ENCODE measurements at places on chromosomes 1 and 21.

GRCh38 chr1:96214982-96215381 is 506.6 kb upstream of the PTBP2 start:
- no peaks in the 10 kb centered on the region for H3K4me1 ChIP-seq
- H3K36me3 ChIP-seq, result no peaks in the 10 kb centered on the region
- H3K27me3 ChIP-seq, result no peaks in the 10 kb centered on the region
- H3K4me3 ChIP-seq, result no peak overlapping the region
- H3K27ac ChIP-seq, result no peak overlapping the region

GRCh38 chr1:237187842-237188241 is 145.9 kb downstream of the RYR2 start:
- no peaks in the 10 kb centered on the region for H3K36me3 ChIP-seq
- H3K27me3 ChIP-seq, result no peaks in the 10 kb centered on the region
- H3K4me1 ChIP-seq, result no peaks in the 10 kb centered on the region
- no peak overlapping the region for H3K4me3 ChIP-seq
- DNase-seq, result no peak

DNA sequence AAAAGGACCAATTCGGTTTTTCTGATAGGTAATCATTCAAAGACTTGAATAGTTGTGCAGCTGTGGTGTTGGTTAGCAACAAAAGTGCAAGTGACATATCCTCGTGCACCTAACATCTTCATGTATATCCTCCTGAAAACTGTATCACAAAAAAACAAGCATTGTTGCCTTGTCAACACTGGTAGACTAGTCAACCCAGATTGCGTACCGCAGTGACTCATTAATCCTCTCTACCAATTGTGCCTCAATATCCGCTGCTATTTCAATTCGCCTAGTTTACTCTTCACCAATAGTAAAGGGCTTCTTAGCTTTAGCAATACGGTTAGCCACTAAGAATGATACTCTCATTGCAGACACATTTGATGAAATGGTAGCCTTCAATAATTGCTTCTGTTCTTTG is 3.5 kb downstream of the HHAT start:
- H3K4me1 ChIP-seq, result peaks cover 5% of the 10 kb centered on the region
- H3K36me3 ChIP-seq, result no peaks in the 10 kb centered on the region
- no peak overlapping the region for H3K4me3 ChIP-seq
- no peak for DNase-seq
- no peaks in the 10 kb centered on the region for H3K27me3 ChIP-seq

- no peaks in the 10 kb centered on the region for H3K36me3 ChIP-seq
- no peak for DNase-seq
- no peaks in the 10 kb centered on the region for H3K27me3 ChIP-seq
- peaks cover 5% of the 10 kb centered on the region for H3K4me1 ChIP-seq
- no peak overlapping the region for H3K27ac ChIP-seq
These were observed 22.0 kb upstream of the IFNAR1 start for GRCh38 chr21:33302796-33303195.

- H3K4me1 ChIP-seq, result peaks cover 7% of the 10 kb centered on the region
- no peak overlapping the region for H3K4me3 ChIP-seq
- no peaks in the 10 kb centered on the region for H3K36me3 ChIP-seq
- peaks cover 21% of the 10 kb centered on the region for H3K27me3 ChIP-seq
These were observed 4.3 kb upstream of the SLX9 start for GRCh38 chr21:44935533-44935927.

Data from gastrocnemius medialis (tissue), 4 donors.